ENCODE measurements at places on chromosomes 1 and 21.

DNA sequence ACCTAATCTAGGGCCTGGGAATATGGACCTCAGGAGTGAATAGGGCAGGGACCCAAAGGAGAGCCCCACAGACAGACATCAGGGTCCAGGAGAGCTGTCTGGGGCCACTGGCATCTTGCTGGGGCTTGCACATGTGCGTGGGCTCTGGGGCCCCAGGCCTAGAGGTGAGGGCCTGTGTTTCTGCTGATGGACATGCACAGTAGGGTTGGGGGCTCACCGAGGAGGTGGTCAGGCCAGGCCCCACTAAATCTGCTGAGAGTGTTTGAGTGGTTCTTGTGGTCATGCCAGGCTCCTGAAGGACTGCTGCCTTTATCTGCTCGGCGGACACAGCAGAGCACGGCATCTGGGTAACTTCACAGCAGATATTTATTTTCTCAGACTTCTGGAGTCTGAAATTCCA is 87.4 kb downstream of the OBSCN start:
- DNase-seq, result no peak

DNA sequence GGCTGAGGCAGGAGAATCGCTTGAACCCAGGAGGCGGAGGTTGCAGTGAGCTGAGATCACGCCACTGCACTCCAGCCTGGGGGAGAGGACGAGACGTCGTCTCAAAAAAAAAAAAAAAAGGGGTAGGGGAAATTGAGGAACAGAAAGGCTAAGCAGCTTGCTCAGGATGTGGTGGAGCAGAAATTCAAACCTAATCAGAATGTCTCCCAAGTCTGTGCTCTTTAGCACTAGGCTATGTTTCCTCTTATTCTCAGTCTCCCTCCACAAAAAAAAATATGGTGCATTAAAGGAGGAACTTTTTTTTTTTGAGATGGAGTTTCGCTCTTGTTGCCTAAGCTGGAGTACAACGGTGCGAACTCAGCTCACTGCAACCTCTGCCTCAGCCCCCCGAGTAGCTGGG is 114.2 kb downstream of the SLC16A1 start:
- no peak for DNase-seq

- DNase-seq, result peak; percentile 61
These were observed 203.4 kb upstream of the SPAG17 start for GRCh38 chr1:118388301-118388959.

- DNase-seq, result no peak
These were observed 5.7 kb downstream of the S1PR1 start for GRCh38 chr1:101242324-101243050.

- no peak for DNase-seq
These were observed 112.6 kb upstream of the CSF3R start for GRCh38 chr1:36595349-36595748.

DNA sequence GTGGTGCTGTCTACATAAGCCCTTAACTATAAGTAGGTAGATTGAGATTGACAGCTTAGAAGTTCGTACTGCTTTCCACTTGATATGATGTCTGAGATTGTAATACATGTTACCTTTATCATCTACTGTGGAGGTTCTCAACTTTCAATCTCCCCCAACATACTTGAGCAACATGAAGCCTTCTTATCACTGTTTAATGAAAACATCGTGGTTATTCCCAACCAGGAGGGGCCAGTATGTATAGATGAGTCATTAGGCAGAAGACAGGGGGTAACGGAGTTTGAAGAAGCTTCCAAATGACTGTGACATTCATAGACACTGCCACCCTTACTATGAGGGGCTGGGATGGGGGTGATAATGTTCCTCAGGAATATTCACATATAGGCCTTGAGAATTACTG is 36.0 kb downstream of the CENPF start:
- peak; percentile 71 for DNase-seq

DNA sequence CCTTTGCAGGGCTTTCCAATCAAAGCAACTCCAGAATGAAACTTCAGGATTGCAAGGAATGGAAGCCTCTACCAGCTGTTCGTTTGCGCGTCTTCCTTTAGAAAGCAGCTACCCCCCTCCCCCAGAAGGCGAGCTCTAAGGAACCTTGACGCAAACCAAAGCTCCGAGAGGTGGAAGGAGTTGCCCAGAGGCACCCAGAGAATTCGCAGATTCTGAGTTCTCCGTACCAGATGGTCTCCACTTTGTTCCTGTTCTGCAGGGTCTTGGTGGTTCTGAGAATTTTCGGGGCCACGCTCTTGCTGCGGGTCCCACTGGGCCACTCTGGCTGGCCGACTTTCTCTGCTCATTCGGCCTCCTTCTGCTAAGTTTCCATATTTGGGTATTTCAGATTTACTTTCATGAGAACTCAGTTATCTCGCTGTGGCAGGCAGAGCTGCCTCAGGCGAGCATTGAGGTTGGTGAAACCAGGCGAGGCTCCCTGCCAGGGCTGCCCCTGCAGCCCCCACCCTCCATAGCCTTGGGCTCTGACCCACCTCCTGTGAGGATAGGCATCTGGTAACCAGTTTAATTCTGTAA is 801 bp downstream of the TRAF5 start:
- peak; percentile 66 for DNase-seq

GRCh38 chr1:147622731-147623130 is 47.6 kb downstream of the ACP6 start:
- DNase-seq, result peak; percentile 9

- peak; percentile 22 for DNase-seq
These were observed at the start of gene TNFRSF1B for GRCh38 chr1:12166834-12167492. TNFRSF1B (plus strand) TSS chr1:12166991; CDS start chr1:12167092, 101 bp downstream.

DNA sequence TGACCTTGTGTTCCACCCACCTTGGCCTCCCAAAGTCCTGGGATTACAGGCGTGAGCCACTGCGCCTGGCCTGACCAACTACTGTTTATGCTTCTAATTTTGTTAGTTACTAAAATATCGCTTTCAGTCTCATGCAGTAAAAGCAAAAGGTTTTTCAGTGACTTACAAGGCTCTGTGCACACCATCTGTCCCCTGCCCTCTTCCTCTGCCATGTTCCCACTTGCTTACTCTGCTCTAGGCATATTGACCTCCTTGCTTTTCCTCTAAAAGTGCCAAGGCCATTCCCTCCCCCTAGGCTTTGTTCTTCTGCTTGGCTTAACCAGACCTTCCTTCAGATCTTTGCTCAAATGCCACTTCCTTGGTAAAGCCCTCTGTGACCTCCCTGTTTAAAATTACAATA is 276.9 kb downstream of the KIF26B start:
- no peak for DNase-seq

DNA sequence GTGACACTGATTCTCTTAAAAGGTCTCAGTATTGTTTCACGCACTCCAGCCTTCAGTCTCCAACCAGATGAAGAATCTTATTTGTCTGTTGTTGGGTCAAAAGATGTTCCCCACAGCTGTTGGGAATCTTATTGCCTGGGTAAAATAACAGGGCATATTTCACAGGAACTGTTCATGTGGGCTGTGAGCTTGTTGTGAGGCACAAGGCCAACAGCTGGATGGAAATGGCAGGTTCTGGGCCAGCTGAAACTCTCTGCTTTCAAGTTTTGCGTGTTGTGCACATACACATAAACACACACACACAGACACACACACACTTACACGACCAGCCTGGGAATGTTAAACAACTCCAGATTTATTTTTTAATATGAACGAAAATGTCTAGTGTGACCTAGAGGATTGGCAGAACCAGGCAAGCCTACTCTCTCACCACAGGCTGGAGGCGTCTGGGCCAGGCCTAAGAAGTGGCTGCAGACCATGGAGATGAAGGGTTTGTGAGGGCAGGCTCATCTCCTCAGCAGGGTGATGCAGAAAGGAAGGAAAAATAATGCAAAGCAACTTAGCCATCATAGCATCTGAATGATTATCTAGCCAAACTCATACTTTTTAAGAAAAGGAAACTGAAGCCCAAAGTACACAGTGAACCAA is 357.0 kb downstream of the TTLL7 start:
- peak; percentile 5 for DNase-seq

- no peak for DNase-seq
These were observed 101.9 kb upstream of the SOD1 start for GRCh38 chr21:31557421-31558188.

DNA sequence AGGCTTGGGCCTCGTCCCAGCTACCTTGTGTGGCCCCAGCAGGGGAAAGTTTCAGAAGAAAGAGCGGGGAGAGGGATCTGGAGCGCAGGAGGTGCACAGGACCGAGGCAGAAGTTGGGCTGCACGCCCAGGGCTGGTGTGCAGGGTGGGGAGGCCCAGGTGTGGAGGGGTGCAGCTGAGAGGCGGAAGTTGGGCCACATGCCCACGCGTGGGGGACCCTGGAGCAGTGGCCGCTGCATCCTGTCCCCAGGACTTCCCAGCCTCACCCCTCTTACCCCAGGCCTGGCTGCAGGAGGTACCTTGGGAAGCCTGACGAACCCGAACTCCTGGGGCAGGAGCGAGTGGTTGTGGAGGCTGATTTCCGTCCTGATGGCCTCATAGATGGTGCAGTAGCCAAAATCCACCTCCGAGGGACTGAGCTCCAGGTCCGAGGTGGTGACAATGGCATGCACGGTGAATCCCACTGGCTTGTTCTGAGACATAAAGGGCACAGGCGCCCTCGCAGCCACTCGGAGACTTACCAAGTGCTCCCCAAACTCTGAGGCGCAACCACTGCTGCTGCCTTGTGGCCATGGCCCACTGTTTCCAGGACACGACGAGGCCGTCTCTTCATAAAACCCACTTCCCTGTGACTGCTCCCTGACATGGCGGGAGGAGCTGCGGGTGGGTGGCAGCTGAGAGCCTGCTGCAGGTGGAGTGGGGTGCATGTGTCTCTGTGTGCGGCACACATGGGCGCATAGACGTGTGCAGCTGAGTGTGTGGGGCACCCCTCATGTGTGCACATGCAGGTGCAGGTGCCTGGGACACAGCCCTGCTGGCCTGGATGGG is 20.4 kb upstream of the TMEM52 start:
- DNase-seq, result no peak

DNA sequence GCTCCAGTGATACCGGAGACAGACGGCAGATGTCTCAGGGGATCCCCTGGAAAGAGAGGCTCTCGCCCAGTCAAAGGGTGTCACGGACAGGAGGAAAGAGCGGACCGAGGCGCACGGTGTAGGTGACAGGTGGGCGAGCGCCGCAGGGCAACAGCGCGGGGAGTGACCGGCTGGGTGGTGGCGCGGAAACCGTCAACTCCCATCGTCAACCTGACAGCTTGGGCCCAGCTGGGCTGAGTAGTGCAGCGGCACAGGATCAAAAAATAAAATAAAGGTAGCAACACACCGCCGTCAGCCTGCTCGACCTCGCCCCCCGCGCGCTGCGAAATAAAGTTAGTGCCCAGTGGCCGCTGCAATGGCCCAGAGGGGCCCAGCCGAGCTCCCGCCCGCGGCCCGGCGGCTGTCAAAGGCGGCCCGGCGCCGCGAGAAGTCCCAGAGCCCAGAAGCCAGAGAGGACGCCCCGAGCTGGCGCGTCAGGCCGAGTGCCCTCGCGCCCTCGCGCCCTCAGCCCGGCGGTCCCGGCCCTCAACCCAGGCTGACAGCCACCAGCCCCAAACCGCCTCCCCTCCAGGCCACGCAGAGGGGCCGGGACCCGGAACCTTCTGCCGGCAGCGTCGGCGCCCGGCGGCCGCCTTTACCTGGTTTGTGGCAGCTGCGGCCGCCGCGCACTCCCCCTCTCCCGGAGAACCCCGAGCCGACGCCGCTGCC is at the start of gene LYST:
Gene LYST, minus strand, starts transcription at position 702 of the 708 bp plus-strand sequence. CDS start 36,489 bp downstream, outside the sequence.
- peak; percentile 48 for DNase-seq

- DNase-seq, result no peak
These were observed 67.0 kb upstream of the KLHDC7A start for GRCh38 chr1:18413541-18414305.
